A549 treated with ZK216348 at 1 μM for 4 hours (cell line): ENCODE measurements at places on chromosomes 7 and 10. TPM values are rescaled to one million over a fixed set of nuclear protein-coding genes. Genes with fewer than 3 reads are reported as not detected.

CYP17A1 gene
- not detected in 5 replicates for total RNA-seq

STAG3 gene
- total RNA-seq = 0.06 to 0.40 TPM (median 0.21 TPM) in 5 replicates

TAS2R3 gene
- total RNA-seq = not detected in 5 replicates

CDHR3 gene
- total RNA-seq = 4.7 to 5.8 TPM (median 5.4 TPM) in 5 replicates

LEP gene
- total RNA-seq = not detected in 5 replicates

PODXL gene
- total RNA-seq = 31.3 to 59.3 TPM (median 41.8 TPM) in 5 replicates
